ENCODE measurements at places on chromosomes 6 and 20. TPM values are rescaled to one million over a fixed set of nuclear protein-coding genes. Genes with fewer than 3 reads are reported as not detected.

GRCh38 chr6:286681-287488, 5.4 kb upstream of the DUSP22 start:
- no peak for DNase-seq

GRCh38 chr6:106749609-106750008, 120.2 kb downstream of the QRSL1 start:
- no peak for DNase-seq

Gene CST7
- 9.6 TPM for total RNA-seq

DNA sequence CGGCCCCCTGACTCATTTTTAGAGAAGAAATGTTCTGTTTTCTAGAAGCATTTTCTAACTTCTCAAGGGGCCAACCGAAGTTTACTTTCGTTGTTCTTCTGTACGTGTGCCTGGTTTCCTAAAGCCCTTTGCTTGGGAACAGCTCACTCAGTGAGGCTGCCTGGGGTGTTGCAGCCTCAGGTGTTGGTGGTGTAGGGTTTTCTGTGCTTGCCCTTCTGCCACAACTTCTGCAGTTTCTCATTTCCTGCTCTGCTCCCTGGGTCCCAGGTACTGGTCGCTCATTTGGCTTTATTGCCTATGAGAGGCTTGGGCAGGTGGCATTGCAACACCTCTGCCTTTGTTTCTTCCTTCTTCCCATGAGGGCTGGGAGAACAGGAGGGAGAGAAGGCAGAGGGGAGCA, 278.3 kb downstream of the SOX4 start:
- no peak for DNase-seq

GRCh38 chr6:9606435-9607134, 808.3 kb downstream of the TFAP2A start:
- no peak for DNase-seq

Gene SOX4
- 20.0 TPM for total RNA-seq

DNA sequence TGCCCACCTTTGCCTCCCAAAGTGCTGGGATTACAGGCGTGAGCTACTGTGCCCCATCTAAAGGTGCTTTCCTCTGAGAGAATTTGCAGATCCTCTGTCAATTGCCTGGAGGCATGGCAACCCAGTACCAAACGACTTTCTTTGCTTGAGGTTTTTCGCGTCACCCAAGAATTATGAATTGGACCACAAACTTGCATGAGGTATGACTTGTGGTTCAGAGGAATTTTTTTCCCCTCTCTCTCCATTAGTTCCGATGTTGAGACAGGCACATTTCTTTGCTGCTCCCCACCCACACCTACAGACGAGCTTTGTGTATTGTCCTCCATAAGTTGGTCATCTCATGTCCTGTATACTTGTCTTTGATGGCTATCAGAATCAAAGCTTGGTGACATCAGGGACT, 11.8 kb upstream of the SCAF8 start:
- DNase-seq: no peak

Gene SLC16A10
- 12.3 TPM for total RNA-seq

DNA sequence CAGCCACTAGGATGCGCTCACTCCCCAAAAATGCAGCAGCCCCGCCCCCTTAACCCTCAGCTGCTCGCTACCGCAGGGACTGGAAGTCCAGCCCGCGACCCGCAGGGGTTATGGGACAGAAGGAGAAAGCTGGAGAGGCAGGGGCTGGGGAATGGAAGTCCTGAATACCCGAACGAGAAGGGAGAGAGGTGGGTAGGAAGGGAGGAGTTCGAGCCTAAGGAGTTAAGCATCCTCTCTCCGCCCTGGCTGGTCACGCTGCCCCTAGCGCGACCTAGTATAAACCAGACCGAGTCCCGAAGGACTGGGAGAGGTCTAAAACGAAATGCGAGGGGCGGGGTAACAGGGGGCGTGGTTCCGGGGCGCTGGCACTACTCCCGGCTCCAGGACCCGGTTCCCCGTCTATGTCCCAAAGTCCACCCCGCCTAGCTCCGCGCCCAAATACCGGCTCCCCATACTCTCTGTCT, 448 bp upstream of the DDAH2 start:
- DNase-seq: peak; percentile 95

- DNase-seq: peak; percentile 74
Measured at GRCh38 chr20:51318058-51318949, 224.2 kb downstream of the NFATC2 start.

DNA sequence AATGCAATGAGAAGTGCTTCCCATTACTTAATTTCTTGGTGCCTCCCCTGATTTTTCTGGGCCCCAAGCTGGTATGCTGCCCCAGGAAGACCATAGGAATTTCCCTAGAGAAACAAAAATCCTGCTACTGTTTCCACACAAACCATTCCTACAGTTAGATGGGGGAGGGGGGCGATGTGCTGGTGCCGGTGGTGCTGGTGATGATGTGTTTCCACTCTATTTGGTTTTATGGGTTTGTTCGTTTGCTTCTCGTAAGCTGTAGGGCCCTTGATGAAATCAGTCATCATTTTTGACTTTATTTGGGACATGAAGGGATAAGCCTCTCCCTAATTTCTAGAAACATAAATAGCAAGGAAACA, 105.1 kb downstream of the MKKS start:
- DNase-seq: no peak

DNA sequence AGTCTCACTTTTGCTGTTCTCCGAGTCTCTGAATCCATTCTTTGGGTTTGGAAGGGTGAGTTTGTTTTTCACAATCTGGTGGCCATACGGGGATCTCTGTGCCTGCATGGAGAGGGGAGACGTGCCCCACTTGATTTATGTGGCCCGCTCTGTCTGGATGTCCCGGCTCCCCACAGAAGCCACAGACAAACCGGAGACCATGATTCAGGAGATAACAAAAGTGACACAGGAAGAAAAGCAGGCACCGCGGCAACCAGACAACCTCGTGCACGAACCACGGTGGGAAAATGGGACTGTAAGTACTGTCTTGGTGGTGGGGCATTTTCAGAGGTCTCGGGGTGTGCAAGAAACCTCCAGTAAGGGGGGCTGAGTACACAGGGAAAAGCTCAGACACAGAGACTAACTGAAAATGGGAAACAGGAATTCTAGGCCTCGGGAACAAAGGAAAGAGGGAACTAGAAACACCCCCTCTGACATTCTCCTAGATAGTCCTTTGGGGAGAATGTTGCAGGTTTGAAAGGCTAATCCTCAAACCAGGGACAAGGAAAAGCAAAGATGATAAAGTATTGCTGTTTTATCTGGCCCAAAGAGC, 22.1 kb upstream of the ZNF318 start:
- no peak for DNase-seq

DNA sequence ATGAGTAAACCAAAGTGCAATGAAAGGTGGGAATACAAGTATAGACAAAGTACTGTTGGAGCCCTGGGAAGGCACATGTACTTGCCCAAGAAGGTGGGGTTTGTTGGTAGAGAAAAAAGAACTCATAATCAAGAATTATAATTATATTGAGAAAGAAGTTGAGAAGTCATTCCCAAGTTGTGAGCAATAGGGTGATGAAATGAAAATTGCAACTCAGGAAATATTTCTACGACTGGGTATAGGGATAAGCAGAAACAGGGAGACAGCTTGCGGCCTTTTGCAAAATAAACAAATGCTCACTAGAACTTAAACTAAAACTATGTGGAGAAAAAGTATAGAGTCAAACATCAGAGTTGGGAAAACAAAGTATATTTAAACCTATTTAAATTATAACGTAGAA, 250.7 kb upstream of the FAM83B start:
- no peak for DNase-seq

- DNase-seq: no peak
Measured at GRCh38 chr6:43399932-43400487, 27.3 kb upstream of the ABCC10 start.

- DNase-seq: no peak
Measured at GRCh38 chr6:105259913-105260889, 80.4 kb upstream of the POPDC3 start.

Gene SLC22A2
- total RNA-seq: not detected

Gene SLC17A4
- total RNA-seq: not detected

GRCh38 chr6:168884050-168884645, 369.5 kb downstream of the THBS2 start:
- DNase-seq: no peak

DNA sequence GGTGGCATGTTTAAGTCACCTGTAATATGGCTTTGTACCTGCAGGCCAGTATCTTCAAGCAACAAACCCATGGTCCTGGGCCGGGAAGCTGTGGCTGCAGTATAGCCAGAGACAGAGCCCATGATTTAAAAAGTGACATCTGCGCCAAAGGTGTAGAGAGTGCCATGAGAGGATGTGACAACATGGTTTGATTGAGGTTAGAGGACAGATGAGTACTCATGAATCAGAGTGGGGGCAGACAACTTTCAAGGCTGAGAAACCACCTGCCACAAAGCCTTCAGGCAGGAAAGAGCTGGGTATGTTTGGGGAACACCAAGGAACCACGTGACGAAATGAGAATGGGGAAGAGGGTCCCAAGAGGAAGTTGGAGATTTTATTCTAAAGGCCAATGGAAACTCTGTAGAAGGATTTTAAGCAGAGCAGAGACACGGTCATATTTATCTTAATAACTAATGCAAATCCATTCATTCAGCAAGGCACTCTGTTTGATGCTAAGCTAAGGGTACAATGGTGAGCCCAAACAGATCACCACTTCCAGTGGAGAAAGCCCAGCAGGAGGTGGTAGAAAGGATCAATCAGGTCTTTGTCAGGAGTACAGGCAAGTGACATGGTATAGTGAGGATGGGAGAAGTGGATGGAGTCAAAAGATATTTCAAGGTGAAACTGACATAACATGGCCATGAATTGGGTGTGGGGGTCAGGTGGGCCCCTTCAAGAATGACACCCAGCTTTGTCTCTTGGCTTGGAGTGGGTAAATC, 3.4 kb upstream of the MICAL1 start:
- no peak for DNase-seq

GRCh38 chr20:313948-314347, 11.4 kb upstream of the SOX12 start:
- DNase-seq: no peak

DNA sequence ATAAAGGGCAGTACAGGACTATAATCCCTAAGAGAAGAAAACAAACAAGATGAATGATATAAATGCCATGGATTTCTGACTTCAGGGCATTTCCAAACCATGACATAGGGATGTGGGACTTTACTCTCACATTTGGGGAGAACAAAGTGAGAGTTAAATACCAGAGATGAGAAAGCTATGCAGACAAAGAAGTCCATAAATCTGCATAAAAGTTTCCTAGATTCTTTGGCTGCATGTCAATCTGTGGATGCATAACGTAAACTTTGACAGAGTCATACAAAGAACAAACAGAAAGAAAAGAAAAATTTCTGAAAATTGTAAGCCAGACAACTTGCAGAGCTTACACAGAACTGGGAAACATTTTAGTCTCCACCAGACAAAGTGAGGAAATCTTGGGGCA, 11.7 kb downstream of the EPM2A start:
- DNase-seq: no peak

Gene CGA
- total RNA-seq: not detected

- DNase-seq: no peak
Measured at GRCh38 chr6:35585658-35586057, 73.0 kb upstream of the TULP1 start.

DNA sequence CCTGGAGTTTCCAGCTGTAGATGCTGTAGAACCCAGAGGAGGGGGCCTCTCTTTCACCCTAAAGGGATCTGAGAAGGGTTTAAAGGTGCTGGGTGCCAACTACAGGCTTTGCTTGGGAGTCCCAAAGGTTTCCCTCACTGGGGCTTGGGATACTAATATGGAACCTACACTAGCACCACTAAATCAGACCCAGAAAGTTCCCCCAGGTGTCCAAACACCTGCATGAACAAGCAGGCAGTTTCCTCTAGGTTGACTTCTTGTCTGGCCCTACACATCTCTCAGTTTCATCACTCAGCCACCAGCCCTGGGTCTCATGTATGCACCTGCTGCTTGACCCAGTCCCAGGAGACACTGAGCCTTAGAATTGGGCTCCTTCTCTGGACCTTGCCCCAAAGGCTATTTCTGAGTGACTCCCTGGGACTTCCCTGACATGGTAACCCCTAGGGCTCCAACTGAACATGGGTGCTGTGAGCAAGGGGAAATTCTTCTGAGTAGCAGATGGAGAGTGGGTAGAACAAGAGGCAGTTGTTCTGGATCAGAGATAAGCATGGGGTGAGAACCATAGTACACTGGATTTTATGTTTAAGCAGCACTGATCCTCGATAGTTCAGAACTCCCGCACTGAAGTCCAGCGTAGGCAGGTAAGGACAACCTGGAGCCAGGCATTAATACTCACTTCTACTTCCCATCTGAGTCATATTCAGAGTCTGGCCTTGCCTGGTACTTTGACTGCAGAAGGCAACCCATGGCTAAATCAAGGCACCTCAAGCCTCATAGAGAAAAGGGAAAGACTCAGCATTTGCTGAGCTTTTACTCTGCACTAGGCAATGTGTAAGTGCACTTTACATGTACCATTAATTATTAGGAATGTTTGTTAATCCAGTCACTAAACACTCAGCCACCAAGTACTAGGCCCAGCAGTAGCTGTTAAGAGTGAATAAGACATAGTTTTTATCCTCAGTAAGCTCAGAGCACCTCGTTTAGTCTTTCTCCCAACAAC, 16.8 kb downstream of the BCL2L1 start:
- no peak for DNase-seq

Gene DEFB110
- not detected for total RNA-seq

- DNase-seq: no peak
Measured at GRCh38 chr20:16001286-16001685, 572.0 kb downstream of the KIF16B start.

DNA sequence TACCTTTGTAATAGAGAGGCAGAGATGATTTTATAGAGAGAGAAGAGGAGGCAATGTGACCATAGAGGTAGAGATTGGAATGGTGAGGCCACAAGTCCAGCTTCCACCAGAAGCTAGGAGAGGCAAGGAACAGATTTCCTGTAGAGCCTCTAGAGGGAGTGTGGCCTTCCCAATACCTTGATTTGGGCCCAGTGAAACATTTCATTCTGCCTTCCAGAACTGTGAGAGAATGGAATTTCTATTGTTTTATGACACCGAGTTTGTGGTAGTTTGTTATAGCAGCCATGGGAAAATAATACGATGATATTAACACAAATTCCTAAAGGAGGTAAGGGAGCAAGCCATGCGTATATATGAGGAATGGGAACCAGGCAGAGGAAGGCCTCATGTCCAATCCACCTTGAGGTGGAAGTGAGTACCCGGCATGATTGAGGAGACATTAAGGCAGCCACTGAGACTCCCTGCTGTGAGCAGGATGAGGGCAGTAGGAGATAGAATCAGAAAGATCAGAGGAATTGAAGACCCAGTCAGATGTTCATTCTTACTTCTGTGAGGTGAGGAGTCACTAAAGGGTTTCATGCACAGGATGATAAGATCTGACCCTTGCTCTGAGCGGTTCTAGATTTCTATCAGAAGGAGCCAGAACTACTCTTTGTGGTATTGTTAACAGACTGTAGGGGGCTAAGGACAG, 636.3 kb upstream of the IMPG1 start:
- DNase-seq: no peak

Gene TFAP2A
- 1.9 TPM for total RNA-seq
